ENCODE measurements at places on chromosomes 1 and 21.

DNA sequence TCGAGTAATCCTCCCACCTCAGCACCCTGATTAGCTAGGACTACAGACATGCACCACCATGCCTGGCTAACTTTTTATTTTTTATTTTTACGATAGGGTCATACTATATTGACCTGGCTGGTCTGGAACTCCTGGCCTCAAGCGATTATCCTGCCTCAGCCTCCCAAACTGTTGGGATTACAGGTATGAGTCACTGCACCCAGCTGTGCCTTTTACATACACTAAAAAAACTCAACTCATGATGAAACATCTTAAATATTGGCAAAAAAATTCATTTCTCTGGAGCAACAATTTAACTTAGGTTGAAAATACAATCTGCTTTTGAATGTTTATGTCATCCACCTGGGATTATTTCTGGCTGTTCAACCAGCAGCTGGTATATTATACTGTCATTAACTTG is 598.3 kb upstream of the ZP4 start:
- DNase-seq, result no peak

DNA sequence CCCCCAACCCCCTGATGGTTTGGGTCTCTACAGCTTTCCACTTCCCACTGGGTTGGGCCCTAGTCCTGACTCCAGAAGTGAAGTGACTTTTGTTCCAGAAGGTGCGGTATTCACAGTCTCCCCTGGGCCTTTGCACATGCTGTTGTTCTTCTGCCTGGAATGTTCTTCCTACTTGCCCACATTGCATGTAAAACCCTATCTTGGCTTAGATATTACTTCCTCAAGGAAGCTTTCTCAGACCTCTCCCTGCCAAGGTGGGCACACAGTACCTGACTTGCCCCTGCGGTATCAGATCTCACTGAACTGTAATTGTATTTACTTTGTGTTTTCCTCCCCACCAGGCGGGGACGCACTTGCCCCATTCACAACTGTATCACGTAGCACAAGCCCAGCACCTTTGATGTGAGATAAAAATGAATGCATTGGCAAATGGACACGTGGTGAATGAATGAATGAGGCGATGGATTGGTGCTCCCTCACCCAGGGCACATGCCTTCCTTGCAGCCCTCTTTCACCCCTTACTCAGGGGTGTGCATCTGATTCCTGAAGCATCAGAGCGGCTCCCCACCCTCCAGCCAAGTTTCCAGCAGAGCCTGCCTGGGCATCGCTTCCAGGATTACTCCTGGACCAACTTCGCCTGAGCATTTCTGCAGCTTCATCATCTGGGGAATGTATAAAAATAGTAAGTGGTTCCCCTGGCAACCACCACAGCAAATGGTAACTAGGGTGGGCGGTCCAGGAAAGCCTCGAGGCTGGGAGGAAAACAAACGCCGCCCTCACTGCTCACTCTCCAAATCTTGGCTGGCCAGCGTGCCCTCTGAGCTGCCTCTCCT is 19.8 kb downstream of the NENF start:
- peak; percentile 20 for DNase-seq

DNA sequence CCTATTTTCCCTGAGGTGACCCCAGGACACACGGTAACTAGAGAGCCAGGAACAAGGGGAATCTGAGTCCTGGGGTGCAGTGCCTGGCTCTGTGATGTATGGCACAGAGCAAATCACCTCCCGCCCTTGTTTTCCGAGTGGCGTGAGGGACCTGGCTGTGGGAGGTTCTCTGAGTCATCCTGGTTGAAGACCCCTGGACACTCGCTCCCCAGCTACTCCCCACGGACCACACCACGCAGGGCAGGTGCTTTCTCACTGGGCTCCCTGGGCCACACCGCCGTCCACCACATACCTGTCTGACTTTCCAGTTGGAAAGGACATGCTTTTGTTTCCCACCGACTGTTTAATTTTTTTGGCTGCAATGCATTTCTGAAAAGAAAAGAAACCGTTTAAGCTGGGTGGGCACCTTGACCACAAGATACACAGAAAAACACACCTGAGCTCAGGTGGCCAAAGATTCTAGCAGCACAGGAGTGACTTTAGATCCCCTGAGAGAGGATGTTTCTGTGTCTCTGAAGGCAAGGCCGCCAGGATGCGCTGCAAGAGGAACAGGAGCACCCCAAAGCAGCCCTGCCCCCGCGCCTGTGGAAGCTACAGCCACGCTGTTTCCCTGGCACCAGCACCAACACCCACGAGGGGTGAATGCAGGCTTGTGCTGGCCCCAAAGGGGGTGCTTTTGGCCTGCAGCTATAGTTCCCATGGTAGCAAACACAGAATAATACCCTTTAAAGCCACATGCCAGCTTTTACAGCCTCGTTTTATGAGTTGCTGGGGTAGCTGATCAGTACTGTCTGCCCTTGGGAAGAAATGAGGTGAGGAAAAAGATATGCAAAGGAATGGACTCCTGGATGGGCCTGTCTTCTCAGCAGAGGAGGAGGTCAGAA is 8.1 kb upstream of the SRM start:
- DNase-seq, result no peak

- DNase-seq, result no peak
Measured at GRCh38 chr1:179879797-179880196, 2.2 kb upstream of the TOR1AIP2 start.

DNA sequence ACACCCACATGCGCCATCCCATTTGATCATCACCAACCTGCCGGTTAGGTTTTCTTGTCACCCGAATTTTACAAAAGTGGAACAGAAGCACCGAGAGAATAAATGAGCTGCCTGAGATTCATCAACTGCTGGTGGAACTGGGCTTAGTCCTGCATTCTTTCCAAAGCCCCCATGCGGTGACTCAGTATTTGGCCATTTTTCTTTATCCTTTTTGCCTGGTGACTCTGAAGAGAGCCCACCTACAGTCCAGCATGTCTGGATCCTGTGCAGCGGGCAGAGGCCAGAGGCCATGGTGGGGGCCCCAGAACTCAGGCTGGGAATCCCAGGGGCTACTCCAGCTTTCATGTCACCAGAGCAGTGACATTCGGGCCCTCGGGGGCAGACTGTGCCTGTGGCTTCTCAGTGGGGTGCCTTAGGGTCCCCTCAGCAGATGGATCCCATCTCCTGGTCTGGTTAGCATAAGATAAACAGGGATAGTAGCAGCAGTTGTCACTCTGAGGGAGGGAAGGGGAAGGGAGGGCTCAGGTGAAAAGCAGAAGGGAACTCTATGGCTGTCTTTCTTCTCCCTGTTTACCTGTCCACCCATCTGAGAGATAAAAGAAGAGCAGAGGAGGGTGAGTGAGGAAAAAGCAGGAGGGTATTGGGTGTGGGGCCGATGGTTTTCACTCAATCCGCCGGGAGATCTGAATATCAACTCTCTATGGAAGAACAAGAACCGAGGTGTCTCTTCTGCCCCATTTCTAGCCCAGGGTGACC is 63.2 kb downstream of the KIF26B start:
- no peak for DNase-seq

DNA sequence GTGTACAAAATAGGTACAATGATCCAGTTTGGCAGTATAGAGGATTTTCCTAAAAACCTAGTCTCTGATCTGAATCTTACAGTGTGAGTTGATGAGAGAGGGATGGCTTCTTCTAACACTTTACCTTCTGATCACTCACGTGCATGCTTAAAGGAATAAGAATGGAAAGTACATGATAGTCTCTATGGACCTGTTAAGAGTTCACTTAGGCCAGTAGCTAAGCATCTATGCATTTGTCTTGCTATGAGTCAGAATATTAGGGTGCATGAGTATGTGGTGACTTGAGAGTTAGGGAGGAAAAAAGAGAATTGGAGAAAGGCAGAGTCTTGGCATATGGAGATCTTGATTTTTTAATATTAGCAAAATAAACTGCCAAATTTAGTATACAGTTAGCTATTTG is 206.3 kb downstream of the COL11A1 start:
- DNase-seq, result no peak

DNA sequence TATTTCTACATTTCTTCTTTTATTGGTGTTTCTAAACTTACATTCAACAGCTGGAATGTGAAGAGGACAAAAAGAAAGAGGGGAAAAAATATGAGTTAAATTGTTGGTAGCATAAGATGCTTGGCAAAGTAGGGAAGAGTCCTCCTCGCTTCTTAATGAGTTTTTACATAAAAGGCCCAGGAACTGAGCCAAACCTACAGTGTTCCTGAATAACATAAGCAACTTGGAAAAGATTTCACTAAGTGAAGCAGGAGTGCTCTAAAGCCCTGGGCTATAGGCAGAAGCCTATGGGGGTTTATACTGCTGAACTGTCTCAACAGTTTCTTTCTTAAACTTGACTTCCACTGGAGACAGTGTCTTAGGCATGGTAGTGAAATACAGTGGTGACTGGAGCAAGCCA is 115.0 kb upstream of the USP25 start:
- no peak for DNase-seq

DNA sequence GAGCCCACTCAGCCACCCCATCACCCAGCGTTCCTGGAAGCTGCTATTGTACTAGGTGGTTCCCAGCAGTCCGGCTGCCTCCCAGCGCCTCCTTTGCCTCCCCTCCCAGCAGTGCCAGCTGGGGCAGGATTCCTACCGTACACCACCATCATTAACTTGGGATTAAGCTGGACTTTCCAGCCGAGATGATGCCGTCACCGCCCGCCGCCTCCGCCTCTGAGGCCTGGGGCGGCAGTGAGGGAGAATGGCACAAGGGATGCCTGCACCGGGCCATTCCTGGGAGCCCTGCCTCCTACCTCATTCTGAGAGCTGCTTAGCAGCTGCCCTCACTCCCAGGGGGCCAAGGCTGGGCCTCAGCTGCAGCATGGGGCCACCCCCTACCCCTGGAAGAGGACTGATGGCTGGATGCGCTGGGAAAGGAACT is 13.2 kb downstream of the CNTN2 start:
- DNase-seq, result no peak

DNA sequence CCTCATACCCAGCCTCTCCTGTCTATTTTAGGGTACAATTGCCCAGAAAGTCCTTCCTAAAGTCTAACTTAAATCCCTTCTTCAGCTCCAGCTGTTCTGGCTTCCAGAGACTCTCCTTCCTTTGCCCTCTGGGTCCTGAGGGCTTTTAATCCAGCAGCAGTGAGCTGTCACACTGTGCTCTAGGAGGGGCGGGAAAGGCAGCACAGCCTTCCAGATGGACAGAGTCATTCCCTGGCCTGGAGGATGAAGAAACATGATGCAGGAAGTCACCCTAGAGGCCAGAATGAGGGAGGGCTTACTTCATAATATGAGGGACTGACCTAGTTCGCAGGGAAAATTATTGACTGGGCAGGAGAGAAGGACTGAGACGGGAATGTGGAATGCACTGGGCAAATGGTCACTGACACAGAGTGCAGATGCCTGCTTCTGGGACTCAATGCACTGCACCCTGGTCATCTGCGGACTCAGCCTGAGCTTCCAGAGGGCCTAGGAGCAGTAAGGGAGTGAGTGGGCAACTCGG is 1.3 kb downstream of the SH2D2A start:
- peak; percentile 74 for DNase-seq

DNA sequence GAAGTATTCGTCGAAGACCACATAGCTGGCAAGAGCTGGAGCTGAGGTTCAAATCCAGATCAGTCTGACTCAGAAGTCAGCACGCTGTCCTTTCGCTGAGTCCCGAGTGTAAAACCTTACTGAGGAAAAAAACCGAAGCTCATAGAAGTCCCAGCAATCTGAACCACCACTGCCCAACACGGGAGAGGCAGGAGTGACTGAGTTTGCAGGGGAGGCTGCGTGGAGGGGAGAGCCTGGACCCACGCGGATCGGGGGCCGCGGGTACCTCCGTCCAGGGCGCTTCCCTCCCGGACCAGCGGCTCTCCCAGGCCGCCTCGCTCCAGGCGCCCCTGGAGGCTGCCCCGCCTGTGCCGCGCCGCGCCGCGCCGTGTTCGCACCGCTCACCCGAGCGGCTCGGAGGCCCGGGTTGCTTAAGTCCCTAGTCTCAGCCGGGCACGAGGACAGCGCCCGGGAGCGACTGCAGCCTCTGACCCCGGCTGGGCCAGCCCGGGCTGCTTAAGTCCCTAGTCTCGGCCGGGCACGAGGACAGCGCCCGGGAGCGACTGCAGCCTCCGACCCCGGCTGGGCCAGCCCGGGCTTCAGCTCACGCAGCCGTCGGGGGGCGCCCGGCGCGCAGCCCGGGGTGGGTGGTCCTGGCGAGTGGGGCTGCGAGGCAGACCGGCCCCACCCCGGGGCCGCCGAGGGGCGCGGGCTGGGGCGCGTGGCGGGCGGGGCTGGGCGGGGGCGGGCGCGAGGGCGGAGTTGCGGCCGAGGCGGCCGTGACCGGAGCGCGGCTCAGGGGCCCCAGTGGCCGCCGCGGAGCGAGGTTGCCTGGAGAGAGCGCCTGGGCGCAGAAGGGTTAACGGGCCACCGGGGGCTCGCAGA is at the start of gene ADAMTSL4:
Gene ADAMTSL4 (plus strand): TSS at position 777 of the 864 bp plus-strand sequence. CDS start 2,881 bp downstream, outside the sequence.
- no peak for DNase-seq

- DNase-seq, result no peak
Measured at GRCh38 chr1:70553567-70553956, 142.5 kb downstream of the CTH start.

- DNase-seq, result no peak
Measured at GRCh38 chr1:167762061-167762746, 40.4 kb downstream of the MPZL1 start.

- no peak for DNase-seq
Measured at GRCh38 chr1:151817353-151817730, 12.1 kb upstream of the LINGO4 start.

All from AG09309 (cell line).